Stromal cell of bone marrow (primary cell): ENCODE measurements at places on chromosomes 5 and 9.
A peak's percentile ranks its signal among the peaks of the same experiment; 100 is the strongest.

DNA sequence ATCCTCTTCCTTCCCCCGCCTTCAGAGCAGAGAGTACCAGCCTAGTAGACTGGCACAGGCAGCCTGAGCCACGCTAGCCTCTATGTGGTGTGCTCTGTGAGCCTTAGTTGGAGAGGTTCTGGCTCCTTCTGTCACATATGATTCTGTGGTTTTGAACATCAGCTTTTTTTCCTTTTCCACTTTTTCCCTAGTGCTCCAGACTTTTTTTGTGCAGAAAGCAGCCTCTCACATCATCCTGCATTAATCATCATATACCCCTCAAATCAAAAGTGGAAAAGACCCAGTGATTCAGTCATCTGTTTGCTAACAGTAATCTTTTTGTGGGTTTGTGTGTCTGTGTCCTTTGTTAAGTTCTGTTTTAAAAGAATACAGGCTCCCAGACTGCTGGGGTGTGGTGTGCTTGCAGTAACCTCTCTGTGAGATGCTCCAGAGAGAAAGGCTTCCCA is 663.9 kb upstream of the RGMB start:
- peak; percentile 81 for DNase-seq

- no peak for DNase-seq
Measured at GRCh38 chr5:51892680-51893079, 509.4 kb downstream of the ISL1 start.

DNA sequence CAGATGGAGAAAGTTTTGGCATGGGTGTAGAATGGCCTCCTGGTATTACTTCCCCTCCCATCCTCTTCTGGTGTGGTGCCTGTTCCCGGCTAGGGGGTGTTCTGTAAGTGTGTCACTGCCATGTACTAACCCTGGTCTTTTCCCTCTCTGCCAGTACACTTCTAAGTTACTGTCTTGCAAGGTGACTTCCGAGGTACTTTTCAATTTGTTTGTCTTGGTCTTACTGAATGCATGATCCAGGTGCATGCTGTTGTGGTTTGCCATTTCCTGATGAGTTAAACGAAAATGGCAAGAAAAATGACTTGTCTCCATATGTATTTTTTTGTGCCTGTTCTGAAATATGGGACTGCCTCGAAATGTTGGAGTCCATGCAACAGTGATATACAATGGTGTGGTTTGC is 46.0 kb downstream of the C9orf152 start:
- DNase-seq, result no peak

- DNase-seq, result peak; percentile 33
Measured at GRCh38 chr5:113249206-113249605, 185.6 kb downstream of the TSSK1B start.
